ENCODE measurements at places on chromosomes 1 and 21.

DNA sequence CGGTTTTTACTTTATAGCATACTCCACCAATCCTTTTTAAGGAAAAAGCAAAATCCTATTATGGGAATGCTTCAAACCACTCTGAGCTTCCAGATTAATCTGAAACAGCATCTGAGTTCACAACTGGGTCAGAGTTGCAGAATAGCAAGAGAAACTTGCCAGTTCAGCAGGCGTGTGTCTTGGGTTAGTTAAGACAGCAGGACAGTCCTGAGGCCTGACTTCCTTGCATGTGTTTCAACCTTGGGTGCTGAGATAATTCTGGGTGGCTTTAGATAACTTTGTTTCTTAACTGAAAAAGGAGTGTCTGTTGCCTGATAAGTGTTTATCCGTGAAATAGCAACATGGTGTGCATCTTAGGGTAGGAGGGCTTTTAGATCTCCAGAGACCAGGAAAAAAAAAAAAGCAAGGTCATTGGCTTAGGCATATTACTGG lies 169.2 kb downstream of the DHRS3 start:
- no peak for DNase-seq

- no peak for DNase-seq
Measured at GRCh38 chr1:96365596-96366390, 355.8 kb upstream of the PTBP2 start.

GRCh38 chr1:54312796-54313316 lies 93.3 kb downstream of the SSBP3 start:
- DNase-seq = no peak

- no peak for DNase-seq
Measured at GRCh38 chr1:212293579-212293978, 8.4 kb downstream of the PPP2R5A start.

DNA sequence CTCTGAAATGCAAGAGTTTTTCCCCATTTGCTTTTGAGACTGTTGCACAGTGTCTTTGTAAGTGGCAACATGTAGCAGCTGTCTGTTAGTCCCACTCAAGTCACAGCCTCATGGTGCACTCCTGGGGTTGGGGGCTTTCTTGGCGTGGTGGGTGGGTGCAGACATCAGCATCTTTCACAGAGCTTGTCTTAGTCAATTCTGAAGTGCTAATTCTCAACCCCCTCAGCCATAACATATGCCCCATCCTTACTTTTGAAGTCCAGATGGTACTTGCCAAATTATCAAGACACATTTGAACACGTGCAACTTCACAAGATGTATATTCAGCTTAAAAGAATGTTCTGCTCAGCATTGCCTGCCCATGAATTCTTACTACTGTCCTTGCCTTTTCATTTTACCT lies 87.1 kb downstream of the VCAM1 start:
- no peak for DNase-seq

DNA sequence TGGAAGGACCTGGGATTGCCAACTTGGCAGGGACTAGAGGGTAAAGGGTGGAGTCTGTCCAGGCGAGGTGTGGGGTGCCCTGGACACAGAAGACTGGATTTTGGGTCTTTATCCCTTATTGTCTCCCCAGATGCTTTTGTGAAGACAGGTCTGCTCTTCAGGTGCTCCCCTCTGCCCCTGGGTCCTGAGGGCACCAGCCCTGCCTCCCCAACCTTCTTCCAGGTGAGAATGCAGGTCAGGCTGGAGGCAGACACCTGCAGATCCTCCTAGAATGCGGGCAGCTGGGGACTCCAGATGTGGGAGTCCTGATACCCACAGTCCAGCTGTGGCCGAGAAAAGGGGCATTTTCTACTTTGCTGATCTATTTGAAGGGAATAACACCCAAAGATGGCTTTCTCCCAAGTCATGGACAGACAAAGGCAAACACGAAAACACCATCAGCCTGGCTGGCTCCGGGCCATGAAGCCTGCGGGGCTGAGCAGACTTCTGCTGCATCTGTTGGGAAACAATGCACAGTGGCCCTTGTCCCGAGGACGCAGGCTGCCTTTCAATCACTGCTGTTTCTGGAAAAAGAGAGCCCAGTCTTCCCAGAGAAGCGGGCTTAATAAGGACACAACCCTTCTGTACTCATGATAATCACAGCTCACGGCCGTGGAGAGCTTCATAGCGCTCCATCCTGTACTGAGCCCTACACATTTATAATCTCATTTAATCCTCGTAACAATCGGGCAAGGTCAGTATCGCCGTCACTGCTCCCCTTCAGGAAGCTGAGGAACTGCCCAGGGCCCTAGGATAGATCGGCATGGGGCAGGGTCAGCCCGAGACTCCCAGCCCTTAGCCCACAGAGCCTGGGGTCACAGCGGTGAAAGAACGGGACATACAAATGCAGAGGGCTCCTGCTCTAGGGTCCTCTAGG lies 62.0 kb upstream of the ABCG1 start:
- no peak for DNase-seq

DNA sequence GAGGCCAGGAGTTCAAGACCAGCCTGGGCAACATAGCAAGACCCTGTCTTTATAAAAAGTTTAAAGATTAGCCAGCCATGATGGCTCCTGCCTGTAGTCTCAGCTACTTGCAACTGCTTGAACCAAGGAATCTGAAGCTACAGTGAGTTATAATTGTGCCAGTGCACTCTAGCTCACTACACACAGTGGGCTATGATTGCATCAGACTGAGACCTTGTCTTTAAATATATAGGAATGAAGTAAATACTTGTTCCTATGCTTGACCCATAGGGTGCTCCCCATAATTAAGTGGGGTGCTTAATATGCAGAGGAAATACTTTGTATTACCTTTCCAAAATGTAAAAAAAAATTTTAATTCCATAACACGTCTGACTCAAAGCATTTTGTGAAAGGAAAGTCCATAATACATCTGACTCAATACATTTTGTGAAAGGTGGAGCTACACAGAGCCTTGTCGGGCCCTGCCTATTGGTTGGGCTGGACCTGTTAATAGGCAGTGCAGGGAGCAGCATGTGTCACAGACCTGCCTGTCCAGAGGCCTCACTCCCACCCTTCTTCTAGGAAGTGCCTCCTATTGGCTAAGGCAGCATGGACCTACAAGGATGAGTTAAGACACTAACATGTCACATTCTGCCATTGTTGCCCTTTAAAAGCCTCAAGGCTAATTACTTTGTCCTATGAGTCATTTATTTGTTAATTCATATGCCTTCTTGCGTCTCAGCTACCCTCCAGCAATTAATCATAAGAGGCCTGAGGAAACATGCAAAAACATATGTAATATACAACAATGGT lies 33.6 kb downstream of the CD58 start:
- DNase-seq = no peak

GRCh38 chr1:8161546-8162105 lies 135.5 kb upstream of the ERRFI1 start:
- no peak for DNase-seq

GRCh38 chr21:41795726-41796125 lies 28.9 kb upstream of the RIPK4 start:
- DNase-seq = no peak

- DNase-seq = no peak
Measured at GRCh38 chr1:202259705-202260104, 66.1 kb downstream of the LGR6 start.

- DNase-seq = no peak
Measured at GRCh38 chr1:68644504-68644903, 147.6 kb upstream of the DEPDC1 start.

DNA sequence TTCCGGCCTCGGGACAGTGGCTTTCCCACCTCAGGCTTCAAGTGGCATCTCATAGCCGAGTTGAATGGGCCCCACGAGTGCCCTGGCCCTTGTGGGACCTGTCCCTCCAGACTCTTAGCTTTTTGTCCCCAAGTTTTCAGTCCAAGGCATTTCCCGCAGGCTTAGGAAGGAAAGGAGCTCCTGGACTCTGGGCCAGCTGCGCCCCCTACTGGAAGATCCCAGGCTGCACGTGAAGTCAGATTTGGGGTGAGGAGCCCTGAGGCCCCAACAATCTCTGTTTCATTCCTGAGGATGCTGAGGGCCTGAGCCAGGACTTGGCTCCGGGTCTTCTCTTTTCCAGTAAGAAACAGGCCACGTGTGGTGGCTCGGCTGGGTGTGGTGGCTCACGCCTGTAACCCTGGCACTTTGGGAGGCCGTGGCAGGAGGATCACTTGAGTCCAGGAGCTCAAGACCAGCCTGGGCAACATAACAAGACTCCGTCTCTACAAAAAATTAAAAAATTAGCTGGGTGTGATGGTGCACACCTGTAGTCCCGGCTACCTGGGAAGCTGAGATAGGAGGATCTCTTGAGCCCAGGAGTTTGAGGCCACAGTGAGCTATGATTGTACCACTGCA lies 67.4 kb downstream of the ARHGEF10L start:
- DNase-seq = peak; percentile 54

- no peak for DNase-seq
Measured at GRCh38 chr1:54118704-54119103, 34.1 kb downstream of the CDCP2 start.

DNA sequence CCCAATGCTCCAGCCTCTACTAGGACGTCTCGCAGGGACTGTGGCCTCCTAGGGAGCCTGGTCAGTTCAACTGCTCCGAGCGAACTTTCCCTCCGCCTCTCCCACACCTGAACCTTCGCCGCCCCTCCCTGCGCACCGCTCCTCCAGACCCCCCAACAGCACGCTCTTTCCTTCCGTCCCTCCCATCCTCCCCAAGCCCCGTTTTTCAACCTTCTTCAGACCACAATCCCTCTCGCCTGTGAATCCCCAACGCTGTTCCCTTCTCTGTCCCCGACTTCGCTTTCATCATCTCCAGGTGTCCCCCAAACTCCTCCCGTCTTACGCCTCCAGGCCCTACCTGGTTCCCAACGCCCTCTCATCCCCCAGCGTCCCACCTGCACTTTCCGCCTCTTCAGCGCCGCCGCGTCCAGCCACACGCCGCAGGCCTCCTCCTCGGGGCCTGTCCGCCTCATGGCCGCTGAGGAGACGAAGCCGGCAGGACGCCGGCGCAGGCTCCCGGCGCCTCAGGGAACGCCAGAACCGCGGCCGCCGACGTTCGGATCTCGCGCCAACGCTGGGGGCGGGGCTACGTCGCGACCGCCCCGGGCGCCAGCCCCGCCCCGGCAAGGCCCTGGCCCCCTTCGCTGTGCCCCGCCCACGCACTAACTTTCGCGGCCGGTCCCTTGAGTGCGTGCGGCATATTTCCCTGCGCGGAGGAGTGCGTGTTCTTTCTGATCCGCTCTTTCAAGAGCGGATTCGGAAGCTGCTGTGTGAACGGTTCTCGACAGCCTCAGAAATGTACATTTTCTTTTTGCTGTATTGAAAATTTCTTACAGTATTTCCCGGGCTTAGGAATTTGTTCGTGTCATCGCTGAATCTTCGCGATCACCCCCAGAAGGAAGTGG lies at the start of gene AUNIP:
Gene AUNIP, minus strand, starts transcription at position 552 of the 884 bp plus-strand sequence. Its CDS starts 100 bp downstream, at position 452.
- peak; percentile 90 for DNase-seq

DNA sequence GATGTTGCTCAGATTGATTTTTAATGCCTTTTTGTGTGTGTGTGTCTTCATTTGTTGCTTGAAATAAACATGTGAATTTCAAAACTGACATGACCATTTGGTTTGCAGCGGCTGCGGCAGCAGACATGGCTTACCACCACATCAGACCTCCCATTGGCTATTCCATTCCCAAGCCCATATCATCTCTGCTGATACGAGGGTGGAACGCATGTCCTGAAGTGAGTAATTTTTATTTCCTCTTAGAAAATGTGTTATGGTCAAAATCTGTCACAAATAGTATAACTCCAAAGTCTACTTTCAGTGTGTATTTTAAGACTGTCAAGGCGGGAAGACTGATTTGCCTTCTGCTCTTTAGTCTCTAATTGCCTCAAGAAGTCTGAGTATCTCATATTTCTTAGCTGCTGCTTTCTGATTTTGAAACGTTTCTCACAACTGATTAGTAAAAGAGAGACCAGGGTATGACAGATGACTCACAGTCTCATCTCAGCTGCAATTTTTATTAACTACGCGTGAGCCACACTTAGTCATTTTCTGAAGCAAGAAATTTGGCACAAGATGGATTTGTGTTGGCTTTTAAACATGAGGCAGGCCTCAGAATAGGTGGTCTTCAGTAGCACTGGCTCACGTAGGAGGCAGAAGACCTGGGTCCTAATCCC lies 49.0 kb downstream of the LRRC53 start:
- peak; percentile 74 for DNase-seq

DNA sequence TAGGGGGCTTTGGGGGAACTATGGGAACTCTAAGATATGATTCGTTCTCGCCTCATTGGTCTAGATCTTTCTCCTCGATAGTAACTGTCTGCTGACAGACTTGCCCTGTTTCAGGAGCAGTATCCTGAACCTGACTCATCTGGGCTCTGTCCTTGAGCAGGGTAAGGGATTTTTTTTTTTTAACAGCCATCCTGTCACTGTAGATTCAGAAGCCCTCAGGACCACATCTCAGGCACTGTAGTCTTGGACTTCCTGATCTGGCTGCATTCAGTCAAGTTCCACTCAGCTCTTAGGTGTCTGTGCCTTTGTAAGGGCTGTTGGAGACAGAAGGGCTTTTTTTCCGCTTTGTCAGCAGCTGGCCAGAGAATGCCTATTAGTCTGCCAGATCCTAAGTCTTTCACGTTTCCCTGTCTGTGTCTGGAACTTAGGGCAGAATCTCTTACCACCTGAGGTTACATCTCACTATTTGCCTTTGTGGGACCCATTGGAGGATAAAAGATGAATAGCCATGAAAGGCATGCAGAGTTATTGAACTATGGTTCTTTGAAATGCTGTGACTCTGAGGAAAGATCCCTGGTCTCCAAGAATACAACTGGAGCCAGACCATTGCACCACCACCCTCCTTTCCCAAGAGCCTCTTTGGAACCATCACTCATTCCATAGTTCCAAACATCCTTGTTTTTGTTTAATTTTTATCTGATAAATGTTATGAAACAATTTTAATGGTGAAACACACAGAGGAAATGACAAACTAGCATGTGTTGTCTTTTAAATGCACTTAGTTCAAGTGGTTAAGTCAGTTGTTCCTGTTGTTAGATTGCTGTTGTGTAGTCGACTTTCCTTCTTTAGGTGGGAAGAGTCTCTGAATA lies 49.7 kb upstream of the MACF1 start:
- DNase-seq = no peak

Data from activated CD4-positive, alpha-beta T cell treated with anti-CD3 and anti-CD28 coated beads, Interleukin-2, amount 50 U/mL, for 16 hours (primary cell).